Naive thymus-derived CD8-positive, alpha-beta T cell (primary cell): ENCODE measurements at places on chromosomes 1 and 21.

DNA sequence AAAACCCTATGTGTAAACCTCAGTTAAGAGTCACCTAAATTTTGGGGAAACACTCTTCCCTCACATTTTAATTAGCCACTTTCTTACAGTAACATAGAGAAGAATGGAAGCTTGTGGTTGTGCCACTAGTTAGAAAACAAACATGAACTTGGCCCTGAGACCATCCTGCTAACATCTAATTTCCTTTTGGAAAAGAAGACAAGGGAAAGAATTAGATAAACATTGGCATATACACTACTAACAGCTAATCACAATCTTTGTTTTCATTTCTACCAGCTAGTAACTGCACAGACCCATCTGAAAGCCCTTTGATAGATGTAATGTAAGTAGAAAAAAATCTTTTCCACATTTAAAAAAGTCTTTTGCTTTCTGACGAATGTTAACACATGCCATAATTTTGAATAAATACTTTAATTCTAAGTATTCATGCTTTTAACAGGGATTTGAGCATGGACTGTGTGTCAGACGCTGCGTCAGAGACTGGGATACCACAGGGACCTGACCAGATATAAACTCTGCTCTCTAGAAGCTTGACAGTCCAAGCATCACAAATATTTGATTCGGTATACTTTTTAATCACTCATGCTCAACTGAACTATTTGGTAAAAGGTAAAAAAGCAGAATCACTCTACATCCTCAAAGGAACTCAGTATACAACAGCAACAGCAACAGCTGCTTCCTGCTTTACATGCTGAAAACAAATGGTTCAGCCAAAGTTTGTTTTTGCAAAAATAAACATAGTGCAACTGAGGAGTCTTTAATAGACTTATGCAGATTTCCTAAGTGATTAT lies 30.2 kb downstream of the DPH5 start:
- DNase-seq, result no peak

GRCh38 chr1:43801203-43801602 lies 93.9 kb downstream of the ST3GAL3 start:
- no peak for DNase-seq

DNA sequence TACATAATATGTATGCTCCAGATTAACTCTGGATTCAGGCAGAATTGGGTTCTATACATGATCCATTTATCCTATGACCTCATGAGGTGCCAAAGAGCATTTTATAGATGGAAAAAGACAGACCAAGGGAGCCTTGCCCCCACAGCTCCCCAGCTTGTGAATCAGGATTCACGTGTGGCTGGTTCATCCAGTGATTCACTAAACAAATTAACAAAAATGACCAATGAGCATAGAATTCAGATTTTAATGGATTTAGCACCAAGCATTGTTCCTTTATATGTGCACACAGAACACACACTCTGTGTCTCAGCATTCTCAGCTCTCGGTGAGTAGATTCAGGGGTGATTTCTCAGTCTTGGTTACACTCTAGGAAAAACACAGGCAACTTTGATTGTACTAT lies 51.7 kb upstream of the BARHL2 start:
- no peak for DNase-seq

- DNase-seq, result no peak
Observed at GRCh38 chr1:179958359-179958758, 3.7 kb downstream of the CEP350 start.

GRCh38 chr1:25811384-25812082 lies 8.2 kb upstream of the MTFR1L start:
- no peak for DNase-seq

DNA sequence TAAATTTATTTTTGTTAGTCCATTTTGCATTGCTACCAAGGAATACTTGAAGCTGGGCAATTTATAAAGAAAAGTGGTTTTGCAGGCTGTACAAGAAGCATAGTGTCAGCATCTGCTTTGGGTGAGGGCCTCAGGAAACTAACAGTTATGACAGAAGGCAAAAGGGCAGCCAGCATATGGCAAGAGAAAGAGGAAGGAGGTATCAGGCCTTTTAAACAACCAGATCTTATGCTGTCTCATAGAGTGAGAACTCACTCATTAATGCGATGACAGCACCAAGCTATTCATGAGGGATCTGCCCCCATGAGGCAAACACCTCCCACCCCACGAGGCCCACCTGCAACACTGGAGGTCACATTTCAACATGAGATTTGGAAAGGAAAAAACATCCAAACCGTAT lies 898.4 kb downstream of the KCNT2 start:
- no peak for DNase-seq

DNA sequence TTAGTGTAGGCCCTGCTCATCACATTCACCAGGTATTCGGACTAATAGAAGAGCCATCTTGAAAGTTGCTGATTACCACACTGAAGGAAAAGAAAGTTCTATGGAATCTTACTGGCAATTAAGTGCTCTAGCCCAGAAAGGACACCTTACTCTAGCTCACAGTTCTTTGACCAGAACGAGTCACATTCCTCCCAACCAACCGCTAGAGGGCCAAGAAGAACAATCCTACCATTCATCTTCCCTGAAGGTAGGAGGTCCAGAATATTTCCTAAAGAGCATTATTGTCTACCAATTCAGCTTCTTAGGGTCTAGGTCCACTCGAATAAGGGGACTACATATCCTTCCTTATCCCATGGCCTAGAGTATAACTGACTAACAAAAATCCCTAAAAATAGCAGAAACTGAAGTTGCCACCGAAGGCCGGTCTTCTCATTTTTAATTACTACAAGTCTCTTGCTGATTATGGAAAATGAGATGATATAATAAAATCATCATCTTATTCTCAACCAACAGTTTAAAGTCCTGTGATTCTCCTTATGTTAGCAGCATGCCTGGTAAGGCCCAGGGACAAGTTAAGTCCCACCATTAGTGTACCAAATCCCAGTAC lies 2.7 kb upstream of the FMO1 start:
- DNase-seq, result no peak

DNA sequence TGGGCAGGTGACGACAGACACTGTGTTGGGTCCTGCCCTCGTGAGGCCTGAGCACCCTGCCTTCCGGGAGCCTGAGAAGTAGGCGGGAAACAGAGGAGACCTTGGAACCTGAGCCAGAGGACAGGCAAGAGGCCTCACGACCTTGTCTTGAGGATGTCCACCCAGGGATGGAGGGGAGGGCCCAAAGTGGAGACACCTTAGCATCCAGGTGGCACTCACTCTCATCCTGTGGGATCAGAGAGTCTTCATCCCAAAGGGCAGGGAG lies 347.2 kb downstream of the NPHP4 start:
- no peak for DNase-seq

DNA sequence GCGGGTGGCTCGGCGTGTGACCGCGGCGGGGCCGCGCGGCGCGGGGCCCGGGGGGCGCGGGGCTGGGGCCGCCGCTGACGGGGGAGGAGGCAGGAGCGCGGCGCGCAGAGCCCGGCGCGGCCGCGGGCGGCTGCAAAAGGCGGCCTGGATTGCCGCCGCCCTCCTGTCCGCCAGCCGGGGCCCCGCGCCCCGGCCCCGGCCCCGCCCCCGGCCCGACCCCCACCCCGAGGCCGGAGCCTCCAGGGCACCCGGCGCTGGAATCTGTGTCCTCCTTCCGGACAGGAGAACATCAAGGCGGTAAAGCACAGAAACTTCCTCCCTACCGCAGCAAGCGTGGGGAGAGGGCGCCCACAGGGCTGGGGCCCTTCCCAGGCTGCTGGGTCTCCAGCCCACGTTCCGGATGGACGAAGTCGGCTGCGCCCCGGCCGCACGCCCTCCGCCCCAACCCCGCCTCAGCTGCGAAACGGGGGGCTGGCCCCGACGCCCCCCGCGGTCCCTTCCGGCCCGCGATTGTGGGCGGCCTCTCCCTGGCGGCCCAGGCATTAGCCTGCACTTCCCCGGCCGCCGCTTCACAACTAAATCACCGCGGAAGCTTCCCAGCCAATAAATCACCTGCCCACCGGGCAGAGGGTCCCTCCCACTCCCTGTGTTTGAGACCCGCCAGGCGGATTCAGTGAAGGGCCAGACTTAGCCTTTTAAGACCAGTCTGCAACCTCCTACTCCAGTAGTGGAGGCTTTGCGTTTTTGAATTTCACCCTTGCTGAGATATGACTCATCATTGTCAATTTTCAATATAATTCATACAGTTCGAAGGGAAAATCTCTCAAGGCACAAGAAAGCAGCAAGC lies 106.0 kb downstream of the SLC45A1 start:
- peak; percentile 31 for DNase-seq

DNA sequence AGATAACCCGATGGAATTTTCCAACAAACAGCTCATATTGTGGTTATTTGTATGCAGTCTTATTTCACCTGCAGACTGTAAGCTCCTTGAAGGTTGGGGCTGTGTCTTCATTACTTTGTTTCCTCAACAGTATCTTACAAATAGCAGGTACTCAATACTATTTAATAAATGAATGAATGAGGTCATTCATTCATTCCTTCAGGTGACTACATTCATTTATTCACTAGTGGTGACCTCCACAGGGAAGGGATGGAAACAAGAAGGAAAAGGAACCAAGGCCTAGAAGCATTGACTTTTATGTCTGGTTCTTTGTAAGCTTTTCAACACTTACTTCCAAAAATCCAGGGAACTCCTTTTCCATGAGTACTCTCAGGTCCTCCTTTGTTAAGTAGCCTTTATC lies 7.9 kb downstream of the S100A10 start:
- DNase-seq, result no peak

- no peak for DNase-seq
Observed at GRCh38 chr1:71424536-71424935, 343.7 kb upstream of the ZRANB2 start.

GRCh38 chr21:19256934-19257660 lies 853.5 kb upstream of the TMPRSS15 start:
- DNase-seq, result no peak

GRCh38 chr1:205664399-205665017 lies 15.8 kb downstream of the SLC45A3 start:
- DNase-seq, result no peak

DNA sequence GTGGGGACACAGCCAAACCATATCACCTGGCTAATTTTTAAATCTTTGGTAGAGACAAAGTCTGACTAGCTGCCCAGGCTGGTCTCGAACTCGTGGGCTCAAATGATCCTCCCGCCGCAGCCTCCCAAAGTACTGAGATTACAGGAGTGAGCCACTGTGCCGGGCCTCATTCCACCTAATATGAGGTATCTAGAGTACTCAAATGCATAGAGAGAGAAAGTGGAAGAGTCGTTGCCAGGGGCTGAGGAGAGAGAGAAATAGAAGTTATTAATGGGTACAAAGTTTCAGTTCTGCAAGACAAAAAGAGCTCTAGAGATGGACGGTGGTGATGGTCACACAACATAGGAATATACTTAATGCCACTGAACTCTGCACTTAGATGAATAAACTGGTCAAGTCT lies 119.6 kb downstream of the TOMM20 start:
- no peak for DNase-seq

GRCh38 chr1:14326857-14327256 lies 271.6 kb upstream of the KAZN start:
- no peak for DNase-seq

DNA sequence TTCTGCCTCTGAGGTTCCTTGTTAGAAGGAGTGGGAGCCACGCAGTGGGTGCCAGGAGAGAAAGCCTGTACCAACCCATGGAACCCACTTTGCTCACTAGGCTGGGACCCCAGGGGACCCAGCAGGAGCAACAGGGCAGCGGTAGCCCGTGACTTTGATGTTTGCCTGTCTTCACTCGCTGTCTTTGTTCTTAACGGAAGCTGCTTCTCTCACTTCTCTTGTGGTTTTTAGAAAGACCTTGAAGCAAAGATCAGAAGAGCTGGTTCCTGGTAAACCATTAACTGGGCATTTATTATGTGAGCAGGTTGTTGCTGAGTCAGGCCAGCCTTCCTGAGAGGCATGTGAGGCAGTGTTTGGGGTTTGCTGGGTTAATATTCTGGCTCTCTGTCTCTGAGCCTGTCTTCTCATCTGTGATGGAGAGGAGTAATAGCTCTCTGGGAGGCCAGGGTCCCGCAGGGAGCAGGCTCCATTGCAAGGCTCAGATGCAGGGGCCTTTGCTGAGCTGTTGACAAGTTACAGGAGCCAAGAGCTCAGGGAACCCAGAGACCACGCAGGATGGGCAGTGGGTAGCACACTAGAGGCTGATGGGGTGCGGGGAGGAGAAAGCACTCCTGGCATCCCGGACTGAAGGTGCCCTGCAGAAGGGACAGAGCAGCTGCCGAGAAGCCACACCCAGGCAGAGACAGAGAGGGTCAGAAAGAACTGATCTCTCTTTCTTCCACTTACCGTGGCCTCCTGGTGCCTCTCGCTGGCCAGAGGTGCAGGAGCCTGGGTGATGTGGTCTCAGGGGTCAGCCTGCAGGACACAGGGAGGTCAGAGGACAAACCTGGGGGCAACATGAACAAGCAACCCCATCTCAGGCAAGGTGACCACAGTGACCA lies 367.5 kb upstream of the C1orf174 start:
- no peak for DNase-seq

DNA sequence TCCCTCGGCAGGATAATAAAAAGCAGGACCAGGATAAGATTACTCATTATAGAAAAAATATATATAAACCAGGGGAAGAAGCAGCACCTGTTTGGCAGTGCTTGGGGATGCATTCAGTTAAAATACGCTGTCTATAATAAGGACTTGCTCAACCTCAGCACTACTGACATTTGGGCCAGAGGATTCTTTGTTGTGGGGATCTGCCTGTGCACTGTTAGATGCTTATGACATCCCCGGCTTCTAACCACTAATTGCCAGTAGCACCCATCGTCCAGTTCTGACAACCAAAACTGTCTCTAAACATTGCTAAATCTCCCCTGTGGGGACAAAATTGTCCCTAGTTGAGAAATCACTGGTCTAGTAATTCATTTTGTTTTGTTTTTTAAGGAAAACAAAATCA lies 242.1 kb downstream of the SLC45A1 start:
- DNase-seq, result no peak

GRCh38 chr1:84968101-84968500 lies 28.8 kb downstream of the MCOLN2 start:
- no peak for DNase-seq

GRCh38 chr1:184838504-184838951 lies 83.9 kb upstream of the EDEM3 start:
- DNase-seq, result no peak

- no peak for DNase-seq
Observed at GRCh38 chr1:40530735-40531380, 579 bp upstream of the ZNF684 start.

DNA sequence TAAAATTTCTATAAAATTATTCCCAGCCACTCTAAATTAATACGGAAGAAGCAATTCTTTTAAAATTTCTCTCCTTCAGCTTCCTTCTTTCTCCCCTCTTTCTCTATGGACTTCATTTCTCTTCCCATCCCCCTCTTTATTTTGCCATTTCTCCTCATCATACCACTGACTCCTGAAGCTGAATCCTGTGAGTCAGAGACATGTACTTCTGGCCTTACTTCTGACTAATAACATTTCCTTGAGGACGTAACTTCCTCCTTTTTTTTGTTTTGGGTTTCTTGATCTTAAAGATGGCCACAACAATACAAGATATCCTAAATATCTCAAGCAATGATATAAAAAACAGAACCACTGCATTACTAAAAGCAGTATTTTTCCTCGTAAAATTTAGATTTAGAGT lies 63.6 kb upstream of the DENND1B start:
- DNase-seq, result no peak

GRCh38 chr1:14600405-14601112 lies 2.1 kb downstream of the KAZN start:
- no peak for DNase-seq

GRCh38 chr1:185534801-185535200 lies 199.4 kb upstream of the HMCN1 start:
- no peak for DNase-seq
